ENCODE measurements at places on chromosomes 5 and 9.

DNA sequence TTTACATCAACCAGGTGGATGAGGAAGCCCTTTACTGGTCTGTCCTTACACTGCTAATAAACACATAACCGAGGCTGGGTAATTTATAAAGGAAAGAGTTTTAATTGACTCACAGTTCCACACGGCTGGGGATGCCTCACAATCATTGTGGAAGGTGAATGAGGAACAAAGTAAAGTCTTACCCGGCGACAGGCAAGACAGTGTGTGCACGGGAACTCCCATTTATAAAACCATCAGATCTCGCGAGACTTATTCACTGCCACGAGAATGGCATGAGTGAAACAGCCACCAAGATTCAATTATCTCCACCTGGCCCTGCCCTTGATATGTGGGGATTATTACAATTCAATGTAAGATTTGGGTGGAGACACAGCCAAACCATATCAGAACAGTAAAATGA, 67.3 kb upstream of the GRAMD2B start:
- DNase-seq, result no peak

GRCh38 chr9:131976157-131977108, 103.2 kb downstream of the MED27 start:
- no peak for DNase-seq

DNA sequence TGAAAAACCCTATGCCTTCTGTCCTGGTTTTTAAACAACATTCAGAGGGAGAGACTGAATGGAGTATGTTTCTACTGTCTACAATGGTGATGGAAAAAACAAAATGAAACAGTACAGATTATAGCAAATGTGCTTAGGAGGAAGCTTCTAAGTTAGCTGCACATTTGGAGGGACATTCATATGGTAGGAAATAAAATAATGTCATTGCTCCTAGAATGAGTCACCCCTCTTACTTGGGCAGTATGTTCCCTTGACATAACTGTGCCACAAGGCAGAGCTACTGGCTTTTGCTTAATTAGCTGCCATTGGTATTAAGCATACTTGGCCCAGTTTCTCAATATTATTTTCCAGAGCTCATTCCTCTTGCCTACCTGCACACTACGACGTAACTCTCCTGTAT, 128.9 kb downstream of the GDNF start:
- DNase-seq, result no peak

DNA sequence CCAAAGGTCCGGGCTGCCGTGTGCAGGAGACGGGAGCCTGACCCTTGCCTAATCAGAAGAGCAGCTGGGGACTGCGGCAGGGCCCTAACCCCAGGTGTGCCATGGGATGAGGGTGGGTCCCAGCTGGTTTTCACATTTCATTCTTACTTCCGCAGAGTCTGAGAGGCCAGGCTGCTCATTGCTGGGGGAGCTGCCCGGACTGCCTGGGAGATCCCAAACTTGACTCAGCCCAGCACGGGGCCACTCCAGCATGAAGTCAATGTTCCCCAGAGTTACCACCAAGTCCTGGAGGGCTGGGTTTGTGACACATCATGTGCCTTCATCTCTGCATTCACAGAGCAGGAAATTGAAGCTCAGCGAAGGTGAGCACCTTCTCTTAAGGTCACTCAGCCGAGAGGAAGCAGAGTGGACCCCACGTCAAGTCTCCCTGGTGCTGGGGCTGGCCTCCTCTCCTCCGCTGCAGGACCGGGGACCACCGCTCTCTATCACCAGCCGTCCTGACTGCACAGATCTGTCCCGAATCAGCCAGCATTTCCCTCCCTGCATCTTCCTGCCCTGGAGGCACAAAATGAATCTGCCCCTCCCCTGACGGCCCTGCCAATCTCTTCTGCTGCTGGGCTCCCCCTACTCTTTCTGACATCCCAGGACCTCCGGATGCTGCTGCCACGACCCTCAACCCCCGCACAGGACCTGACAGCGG, 54.6 kb upstream of the PHYKPL start:
- no peak for DNase-seq

DNA sequence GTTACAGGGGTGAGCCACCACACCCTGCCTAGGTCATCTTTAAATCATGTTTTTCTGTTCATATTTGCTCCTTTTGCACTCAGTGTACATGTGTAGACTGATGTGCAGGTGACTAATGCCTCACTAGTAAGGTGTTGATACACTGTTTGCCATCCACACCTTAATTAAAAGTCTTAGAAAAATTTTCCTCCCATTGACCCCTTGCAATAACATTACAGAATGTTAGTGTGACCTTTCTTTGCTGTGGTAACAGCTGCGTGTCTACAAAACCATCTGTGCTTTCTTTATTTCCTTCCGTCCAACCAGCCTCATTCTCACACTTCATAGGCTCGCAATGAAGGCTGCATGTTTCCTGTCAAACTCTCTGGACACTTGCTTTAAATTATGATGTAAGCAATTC, 6.6 kb upstream of the CEMIP2 start:
- no peak for DNase-seq

- DNase-seq, result no peak
Measured at GRCh38 chr5:127615916-127616315, 33.0 kb upstream of the CTXN3 start.

DNA sequence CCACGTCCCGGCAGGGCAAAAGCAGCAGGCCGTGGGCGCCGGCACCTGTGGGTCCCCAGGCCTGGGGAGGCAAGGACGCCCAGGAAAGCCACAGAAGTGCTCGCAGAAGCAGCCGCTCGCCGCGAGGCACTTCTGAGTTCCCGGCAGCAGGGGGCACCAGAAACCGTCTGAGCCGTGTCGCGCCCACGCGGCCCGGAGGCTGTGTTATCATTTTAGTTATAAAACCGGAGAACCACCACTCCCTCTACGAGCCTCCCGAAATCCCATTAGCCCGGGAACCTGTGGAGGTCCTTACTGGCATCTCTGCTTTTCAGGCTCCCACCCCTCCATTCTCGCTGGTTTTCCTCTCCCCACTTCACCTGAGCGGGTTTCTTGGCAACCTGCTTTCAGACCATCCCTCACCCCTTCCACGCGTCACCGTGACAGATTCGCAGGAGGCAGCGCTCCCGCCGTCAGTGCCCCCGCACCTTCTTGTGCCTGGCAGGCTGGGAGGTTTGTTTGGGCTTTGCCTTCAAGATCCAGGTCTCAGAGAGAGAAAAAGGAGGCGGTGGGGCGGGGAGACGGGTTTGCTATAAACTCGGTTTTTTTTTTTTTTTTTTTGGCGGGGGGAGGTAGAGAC, 2.3 kb downstream of the GDNF start:
- DNase-seq, result peak; percentile 5

- DNase-seq, result no peak
Measured at GRCh38 chr5:132076202-132076830, 2.7 kb downstream of the CSF2 start.

DNA sequence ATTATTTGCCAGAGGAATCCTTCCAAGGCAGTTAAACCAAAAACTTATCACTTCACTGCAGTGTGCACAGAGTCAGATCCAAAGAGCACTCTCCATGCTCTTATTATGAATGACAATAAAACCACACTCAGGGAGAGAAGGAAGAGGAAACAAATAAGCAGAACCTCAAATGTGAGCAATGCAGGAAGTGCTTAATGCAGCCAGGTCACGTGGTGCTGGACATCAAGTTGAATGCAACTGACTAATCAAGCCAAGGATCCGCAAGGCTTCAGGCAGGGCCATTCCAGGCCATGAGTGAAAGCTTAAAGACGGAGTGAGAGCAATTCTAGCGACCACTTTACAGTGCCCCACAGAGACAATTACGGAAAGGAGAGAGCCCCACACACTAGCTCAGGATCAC, 230.4 kb upstream of the PUM3 start:
- DNase-seq, result no peak

DNA sequence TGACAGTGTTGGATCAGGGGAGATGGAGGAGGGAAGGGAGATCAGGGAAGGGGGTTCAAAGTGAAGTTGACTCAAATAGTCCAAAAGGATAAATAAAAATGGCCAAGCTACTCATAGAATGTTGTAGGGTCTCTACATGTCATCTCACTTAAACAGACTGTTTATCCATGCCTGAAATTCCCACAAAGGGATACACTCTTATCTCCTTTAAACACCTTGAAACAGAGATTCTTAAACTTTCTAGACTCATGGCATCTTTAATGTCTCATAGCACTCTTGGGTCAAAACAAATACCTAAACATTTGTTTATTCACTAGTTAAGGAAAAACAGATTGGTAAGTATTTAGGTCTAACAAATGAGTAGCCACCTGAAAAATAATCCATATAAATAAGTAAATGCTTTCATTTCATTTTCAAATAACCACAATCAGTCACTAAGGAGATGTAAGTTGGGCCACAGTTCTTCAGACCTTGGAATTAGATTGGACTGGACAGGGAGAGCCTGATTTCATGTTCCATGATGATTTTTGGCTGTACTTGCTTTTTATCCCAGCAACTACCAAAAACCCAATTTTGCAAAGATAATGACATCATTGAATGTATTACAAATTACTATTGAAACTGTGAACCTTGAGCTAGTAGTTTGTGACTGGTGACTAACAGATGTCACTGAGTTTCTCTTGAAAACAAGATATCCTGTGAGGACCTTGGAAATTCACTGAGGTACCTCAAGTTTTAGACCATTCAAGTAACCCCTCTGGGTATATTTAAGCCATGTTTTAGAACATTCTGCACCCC, 62.5 kb upstream of the ISOC1 start:
- DNase-seq, result no peak

- no peak for DNase-seq
Measured at GRCh38 chr9:137272241-137273094, 5.1 kb upstream of the TOR4A start.

- DNase-seq, result no peak
Measured at GRCh38 chr5:180366326-180366725, 13.2 kb upstream of the GFPT2 start.

DNA sequence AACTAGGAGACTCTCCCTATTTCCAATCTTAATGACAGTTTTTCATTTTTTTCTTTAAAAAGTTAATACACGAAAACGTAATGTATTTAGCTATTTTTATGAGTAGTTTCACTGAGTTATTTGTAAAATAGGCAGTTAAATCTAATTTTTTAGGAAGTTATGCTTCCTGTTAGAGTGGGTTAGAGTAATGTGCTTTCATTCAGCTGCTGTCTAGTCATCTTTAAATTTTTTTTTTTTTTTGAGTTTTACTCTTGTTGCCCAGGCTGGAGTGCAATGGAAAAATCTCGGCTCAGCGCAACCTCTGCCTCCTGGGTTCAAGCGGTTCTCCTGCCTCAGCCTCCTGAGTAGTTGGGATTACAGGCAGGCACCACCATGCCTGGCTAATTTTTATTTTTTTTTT, 34.0 kb downstream of the CDC42SE2 start:
- DNase-seq, result no peak

DNA sequence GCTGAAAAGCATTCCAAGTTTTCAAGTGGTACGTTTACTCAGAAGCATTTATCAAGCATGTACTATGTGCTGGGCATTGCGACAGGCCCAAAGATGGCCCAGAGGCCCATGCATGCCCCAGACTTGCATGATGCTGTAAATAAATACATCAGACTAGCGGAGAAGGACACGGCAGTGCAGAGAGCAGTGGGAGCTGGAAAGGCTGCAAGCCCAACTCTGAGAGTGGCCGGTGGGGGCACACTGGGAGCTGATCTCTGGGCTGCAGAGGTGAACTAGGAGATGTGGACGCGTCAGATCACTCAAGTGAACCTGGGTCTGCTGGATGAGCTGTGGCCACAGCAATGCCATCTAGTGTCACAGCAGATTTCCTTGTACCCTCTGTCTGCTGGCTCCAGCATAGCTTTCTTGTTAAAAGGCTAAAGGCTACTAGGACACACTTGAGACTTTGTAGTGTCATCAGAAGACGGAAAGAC, 246.9 kb downstream of the FANCC start:
- DNase-seq, result no peak
